ENCODE measurements at places on chromosomes 4 and X.

GRCh38 chr4:175339100-175339707, 421.0 kb downstream of the ADAM29 start:
- no peak for DNase-seq

DNA sequence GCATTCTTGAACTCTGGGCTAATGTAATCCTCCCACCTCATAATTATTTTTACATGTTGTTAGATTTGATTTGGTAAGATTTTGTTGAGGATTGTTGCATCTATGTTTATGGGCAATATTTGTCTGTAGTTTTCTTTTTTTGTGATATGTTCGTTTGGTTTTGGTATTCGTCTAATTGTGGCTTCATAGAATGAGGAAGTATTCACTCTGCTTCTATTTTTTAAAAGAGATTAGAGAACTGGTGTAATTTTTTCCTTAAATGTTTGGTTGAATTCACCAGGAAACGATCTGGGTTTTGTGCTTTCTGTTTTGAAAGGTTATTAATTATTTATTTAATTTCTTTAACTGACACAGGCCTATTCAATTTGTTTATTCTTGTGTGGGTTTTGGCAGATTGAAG, 161.2 kb upstream of the NUDT6 start:
- no peak for DNase-seq

- DNase-seq, result no peak
Measured at GRCh38 chr4:45897946-45898585, 225.8 kb downstream of the GABRG1 start.

DNA sequence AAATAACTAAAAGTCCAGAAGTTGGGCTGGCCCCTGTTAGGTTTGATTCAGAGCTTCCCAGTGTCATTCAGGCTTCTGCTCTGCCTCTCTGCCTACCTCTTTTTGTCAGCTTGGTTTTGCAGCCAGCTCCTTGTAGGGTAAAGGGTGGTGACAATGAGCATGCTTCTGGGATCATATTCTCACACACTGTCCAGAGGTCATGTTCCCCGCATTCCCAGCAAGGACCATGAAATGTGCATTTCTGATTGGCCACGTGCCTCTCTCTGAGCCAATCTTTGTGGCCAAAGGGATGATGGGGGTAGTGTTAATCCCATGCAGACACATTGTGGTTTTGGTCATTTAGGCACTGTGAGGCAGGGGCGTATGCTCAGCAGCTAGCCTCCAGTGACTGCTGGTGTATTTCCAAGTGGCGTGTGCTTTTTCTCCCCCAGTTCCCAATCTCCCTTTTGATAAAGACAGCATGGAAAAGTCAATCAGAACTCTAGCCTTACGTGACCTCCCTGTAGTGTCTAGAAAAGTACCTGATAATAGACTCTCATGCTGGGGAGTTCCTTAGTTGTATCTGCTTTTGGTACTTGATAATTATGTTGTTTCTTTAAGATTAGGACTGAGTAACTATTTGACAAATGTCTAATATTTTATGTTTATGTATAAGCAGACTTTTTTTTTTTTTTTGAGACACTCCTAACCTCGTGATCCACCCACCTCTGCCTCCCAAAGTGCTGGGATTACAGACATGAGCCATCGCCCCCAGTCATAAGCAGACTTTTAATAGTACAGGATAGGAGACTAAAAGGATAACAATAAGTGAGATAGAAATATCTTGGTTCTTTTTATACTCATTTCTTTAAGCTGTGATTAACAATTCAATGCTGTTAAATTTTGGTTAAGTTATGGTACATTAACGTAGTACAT, 57.8 kb downstream of the KIAA0232 start:
- DNase-seq, result no peak

DNA sequence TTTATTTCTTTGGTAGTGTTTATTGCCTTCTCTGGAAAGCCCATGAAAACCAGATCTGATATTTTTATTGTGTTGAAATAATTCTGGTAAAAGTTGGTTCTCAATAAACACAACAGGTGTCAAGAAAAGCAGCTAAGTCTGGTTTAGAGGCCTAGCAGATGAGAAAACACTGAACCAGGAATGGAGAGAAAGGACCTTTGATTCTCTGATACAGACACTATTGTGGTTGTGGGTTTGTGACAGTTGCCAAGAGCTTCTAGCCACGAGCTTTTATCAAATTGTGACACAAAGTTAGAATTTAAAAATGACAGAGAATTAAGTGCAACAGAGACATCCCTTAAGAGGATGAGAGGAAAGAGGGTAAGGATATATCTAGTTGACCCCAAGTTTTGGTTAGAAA, 42.6 kb downstream of the DDIT4L start:
- DNase-seq, result no peak
